Activated naive CD4-positive, alpha-beta T cell treated with anti-CD3 and anti-CD28 coated beads, Interleukin-2, amount 50 U/mL, for 16 hours (primary cell): ENCODE measurements at places on chromosomes 2 and 18.

DNA sequence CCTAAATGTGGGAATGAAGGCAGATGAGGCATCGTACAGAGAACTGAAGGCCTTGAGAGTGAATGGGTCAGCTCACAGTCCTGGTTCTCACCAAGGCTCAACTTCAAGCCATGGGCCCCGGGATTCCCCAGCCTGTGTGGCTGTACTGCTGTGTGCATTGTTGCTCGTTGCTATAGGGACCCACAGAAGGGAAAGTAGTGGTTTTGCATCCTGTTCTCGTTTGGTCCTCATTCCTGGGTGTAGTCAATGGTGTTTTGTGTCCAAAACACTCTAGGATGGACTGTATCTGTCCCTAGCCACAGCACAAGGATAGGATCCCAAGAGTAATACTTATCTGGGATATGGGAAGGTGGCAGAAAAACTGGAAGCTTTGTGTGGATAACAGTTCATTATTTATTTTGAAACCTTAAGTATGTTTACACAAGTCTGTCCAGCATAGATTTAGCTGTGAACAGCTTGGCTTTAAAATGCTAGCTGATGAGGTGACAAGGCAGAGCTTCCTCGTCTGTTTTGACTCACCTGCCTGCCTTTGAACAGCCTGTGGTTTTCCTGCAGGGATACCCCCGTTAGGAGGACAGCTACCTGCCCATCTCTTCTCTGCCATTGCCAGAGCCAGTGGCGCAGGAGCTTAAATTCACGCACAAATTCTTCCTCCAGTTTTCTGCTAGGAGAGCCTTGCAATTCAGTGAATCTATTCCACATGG is 85.0 kb downstream of the WDSUB1 start:
- no peak for DNase-seq

- DNase-seq, result no peak
Observed at GRCh38 chr2:53268626-53269025, 499.0 kb upstream of the CHAC2 start.

- DNase-seq, result no peak
Observed at GRCh38 chr2:203585516-203585915, 50.4 kb upstream of the RAPH1 start.

DNA sequence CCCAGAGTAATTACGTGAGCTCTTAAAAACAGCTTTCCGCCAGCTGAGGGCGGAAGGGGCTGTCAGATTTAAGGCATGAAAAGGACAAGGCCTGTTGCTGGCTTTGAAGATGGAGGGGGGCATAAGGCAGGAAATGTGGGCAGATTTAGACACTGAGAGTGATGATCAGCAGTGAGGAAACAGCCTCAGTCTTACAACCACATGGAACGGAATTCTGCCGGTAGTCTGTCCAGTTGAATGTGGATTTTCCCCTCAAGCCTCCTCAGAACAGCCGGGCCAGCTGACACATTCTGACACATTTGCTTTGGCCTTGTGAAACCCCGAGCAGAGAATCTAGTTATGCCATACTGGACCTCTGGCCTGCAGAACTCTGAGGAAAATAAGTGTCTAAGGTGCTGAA is 16.6 kb downstream of the POLE4 start:
- no peak for DNase-seq

- DNase-seq, result no peak
Observed at GRCh38 chr2:100978582-100979191, 23.4 kb upstream of the RPL31 start.

GRCh38 chr2:128812183-128812940 is 493.7 kb upstream of the HS6ST1 start:
- DNase-seq, result no peak

GRCh38 chr2:11876436-11876835 is 130.0 kb downstream of the LPIN1 start:
- DNase-seq, result no peak

- DNase-seq, result no peak
Observed at GRCh38 chr2:236632295-236633218, 62.9 kb downstream of the ACKR3 start.

- no peak for DNase-seq
Observed at GRCh38 chr2:47236503-47237215, 81.6 kb upstream of the STPG4 start.

GRCh38 chr2:126656431-126657147 is 631 bp downstream of the GYPC start:
- peak; percentile 63 for DNase-seq

- DNase-seq, result no peak
Observed at GRCh38 chr2:41954304-41955291, 93.2 kb upstream of the PKDCC start.

DNA sequence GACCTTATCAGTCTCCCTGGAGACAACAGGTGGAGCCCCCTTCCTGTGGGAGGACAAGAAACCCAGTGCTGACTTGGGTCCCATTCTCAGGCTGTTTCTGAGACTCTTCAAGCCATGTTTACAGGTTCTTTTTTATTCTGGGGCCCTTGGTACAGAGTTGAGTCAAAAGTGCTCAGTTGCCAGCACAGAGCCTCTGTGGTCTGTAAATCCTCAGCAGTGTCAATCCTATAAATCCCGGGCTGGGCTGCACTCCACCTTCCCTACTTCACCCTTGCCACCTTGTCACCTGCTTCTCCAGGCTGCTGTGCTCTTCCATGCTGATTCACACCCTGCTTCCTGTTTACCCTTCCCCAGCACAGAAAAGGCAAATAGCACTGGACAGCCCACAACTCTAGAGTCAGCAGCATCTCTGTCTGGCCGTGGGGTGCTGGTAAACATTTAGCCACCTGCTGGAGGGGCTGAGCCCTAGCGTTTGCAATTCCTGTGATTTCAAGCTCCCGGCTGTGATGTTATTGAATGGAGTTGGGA is 74.7 kb downstream of the TNFRSF11A start:
- DNase-seq, result no peak

- no peak for DNase-seq
Observed at GRCh38 chr18:24988253-24988840, 363.6 kb downstream of the ZNF521 start.

DNA sequence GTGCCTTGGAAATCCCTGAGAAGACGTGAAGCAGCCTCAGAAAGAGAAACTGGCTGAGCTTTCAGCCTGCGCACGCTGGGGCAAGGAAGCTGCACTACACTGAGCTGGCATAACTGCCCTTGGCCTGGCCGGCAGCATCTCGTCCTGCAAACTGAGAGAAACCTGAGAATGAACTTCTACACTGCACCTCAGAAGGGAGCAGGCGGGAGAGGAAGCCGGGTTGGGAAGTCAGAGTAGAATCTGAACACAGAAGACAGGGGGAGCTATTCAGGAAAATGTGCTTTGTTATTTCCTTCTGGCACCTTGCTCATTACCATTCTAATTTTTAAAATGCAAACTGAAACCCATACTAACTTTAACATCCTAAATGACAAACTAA is 70.9 kb downstream of the ZEB2 start:
- DNase-seq, result no peak

GRCh38 chr2:69765096-69765380 is 23.1 kb downstream of the ANXA4 start:
- no peak for DNase-seq

DNA sequence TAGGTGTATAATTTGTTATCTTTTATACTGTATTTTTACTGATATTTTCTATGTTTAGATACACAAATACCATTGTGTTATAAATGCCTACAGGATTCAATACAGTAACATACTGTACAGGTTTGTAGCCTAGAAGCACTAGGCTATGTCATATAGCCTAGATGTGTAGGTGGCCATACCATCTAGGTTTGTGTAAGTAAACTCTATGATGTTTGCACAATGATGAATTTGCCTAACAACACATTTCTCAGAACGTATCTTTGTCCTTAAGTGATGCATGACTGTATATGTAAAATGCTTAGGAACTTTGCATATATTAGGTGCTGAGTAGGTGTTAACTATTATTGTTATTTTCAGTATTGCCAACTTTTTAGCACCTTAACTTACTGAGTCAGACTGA is 17.3 kb downstream of the UNC80 start:
- no peak for DNase-seq

- DNase-seq, result no peak
Observed at GRCh38 chr2:84417453-84418145, 41.5 kb downstream of the SUCLG1 start.

DNA sequence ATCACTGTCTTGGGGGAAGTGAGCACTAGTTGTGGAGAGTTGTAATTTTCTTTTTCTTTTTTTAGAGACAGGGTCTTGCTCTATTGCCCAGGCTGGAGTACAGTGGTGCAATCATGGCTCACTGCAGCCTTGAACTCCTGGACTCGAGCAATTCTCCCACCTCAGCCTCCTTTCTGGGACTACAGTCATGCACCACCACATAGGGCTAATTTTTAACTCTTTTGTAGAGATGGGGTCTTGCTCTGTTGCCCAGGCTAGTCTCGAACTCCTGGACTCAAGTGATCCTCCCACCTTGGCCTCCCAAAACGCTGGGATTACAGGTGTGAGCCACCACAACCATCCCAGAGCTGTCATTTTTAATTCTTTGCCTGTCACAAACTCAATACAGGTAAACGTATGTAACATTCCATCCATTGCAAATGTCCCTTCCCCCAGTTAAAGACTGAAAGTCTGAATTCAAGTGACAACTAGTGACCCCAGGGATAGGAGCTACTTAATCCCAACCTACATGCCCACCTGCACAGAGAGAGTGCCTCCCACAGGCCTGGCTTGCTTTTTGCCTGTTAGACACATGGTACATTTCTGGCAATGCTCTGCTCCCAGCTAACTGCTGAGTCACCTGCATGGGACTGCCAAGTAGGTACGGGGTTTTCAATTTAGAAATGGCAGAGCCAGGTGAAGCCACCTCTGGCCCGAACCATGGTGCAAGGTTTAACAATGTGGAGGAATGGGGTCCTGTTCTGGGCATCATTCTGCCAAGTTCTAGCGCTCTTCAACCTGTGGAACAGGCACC is 60.6 kb downstream of the CYB5A start:
- no peak for DNase-seq

DNA sequence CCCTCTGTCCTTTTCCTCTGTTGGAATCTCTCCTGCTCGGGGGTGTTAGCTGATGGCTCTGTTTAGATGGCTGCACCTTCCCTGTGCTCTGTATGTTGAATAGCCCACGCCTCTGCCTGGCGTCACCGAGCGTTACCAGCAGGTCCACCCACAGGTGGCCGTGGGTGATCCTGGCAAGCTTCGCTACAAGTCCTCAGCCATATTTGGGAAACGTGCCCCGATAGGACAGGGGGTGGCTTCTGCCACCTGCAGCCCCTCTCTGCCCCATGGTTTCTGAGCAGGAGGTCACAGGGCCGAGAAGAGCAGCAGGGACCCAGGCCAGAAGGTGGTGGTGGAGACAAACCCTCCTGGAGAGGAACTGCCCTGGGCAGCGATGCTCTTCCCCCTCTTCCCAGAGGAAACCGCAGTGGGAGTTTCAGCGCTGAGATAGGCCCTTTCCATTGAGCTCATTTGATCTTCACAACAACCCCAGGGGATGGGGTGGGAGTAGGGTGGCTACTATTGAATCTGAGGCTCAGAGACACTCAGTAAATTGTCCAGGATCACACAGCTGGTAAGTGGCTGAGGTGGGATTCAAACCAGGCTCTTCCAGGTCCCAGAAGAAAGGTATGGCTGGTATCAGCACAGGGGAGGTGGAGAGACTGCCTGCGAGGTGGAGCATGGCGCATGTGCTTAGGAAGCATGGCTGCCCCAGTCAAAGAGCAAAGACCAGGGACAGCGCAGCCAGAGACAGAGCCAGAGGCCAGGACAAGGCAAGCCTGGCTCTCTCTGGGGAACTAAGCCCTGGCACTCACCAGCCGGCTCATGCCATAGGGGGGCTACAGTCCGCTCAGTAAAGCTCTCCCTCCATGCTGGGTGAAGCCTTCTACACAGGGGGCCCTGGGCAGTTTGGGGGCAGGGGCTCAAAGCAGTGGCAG is 15.0 kb downstream of the NGEF start:
- no peak for DNase-seq

- DNase-seq, result no peak
Observed at GRCh38 chr2:13201924-13202323, 485.2 kb downstream of the TRIB2 start.
